SW480 (cell line): ENCODE measurements at places on chromosomes 6 and 20.
A peak's percentile ranks its signal among the peaks of the same experiment; 100 is the strongest.

GRCh38 chr6:22717915-22718314 lies 148.5 kb downstream of the HDGFL1 start:
- DNase-seq: no peak

- no peak for DNase-seq
Observed at GRCh38 chr6:98929498-98930060, 18.2 kb downstream of the FBXL4 start.

- DNase-seq: no peak
Observed at GRCh38 chr20:24892931-24893330, 56.1 kb upstream of the CST7 start.

DNA sequence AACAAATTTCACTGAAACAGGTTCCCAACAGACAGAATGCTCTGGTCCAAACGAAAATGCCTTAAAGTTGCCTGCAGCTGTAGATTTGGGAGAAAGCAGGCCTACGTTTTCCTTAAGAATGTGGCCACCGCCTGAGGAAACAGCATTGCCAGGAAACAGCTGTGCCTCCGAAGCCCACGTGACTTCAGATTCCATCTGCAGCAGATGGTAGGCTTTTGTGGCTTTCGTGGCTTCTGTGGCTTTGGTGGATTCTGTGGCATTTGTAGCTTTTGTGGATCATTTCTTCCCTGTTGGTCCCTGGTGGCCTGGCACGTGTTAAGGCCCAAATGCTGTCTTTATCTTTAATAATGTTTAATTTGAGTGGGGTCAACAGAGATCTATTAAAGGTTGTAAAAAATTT lies 222.9 kb downstream of the TTLL2 start:
- no peak for DNase-seq

GRCh38 chr6:106128981-106129781 lies 43.0 kb downstream of the PRDM1 start:
- peak; percentile 70 for DNase-seq

DNA sequence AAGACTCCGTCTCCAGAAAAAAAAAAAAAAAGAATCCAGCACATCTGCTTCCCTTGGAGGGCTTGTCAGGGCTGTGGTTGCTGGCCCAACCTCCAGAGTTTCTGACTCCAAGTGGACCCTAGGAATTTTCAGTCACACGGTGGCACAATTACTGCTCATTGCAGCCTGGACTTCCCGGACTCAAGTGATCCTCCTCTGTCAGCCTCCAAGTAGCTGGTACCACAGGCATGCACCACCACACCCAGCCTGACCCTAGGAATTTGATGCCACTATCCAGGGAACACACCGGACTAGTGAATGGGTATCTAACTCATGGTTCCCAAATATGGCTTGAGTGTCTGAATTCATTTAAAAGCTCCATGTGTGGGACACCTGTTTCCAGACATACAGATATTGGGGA lies 9.8 kb upstream of the MAPRE1 start:
- no peak for DNase-seq

DNA sequence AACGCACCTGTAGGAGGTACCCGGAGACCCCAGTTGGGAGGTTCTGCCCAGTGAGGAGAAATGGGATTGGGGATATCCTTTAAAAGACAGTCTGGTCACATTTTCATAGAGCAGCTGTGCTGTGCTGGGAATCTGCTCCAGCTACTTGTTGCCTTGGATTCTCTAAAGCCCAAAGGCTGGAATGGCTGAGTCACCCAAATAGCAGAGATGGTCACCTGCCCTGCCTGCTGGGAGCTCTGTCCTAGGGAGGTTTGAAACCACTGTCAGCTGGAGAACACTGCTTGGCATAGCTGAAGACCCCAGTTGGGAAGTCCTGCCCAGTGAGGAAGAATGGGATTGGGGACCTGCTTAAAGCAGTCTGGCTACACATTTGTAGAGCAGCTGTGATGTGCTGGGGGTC lies 34.8 kb upstream of the TFB1M start:
- DNase-seq: no peak

DNA sequence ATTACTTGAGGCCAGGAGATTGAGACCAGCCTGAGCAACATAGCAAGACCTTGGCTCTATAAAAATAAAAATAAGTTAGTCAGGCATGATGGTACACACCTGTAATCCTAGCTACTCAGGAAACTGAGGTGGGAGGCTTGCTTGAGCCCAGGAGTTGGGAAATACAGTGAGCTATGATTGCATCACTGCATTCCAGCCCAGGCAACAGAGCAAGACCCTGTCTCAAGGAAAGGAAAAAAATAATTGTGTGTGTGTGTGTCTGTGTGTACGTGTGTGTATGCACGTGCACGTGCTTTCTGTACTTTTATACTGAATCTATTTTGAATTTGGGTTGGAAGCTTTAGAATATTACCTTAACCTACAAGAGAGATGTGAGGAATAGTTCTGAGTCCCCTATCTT lies 58.9 kb downstream of the KIZ start:
- DNase-seq: no peak

GRCh38 chr6:89433252-89434149 lies 549 bp downstream of the ANKRD6 start:
- DNase-seq: no peak

- DNase-seq: no peak
Observed at GRCh38 chr20:34099675-34100074, 12.4 kb downstream of the EIF2S2 start.

DNA sequence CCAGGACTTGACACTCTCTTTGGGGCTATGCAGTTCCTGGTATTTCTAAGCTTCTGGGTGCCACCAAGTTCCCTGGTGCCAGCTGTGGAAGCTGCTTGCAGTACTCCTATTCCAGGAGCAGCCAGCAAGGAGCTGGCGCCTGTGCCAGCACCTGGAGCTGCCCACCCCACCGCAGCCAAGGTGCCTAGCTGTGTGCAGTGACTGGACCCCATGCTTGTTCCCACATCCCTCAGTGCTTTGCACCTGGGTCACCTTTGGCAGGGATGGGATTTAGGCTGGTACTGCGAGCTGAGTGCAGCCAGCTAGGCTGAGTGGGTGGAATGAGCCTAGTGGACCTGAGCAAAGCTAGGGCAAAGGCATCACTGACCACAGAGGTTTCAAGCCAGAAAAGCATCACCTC lies 1674.9 kb downstream of the HACE1 start:
- no peak for DNase-seq

GRCh38 chr6:30914076-30914853 lies at the start of gene VARS2:
Gene VARS2 (plus strand): TSS chr6:30914238. CDS start chr6:30914837, 599 bp downstream.
- DNase-seq: peak; percentile 91

DNA sequence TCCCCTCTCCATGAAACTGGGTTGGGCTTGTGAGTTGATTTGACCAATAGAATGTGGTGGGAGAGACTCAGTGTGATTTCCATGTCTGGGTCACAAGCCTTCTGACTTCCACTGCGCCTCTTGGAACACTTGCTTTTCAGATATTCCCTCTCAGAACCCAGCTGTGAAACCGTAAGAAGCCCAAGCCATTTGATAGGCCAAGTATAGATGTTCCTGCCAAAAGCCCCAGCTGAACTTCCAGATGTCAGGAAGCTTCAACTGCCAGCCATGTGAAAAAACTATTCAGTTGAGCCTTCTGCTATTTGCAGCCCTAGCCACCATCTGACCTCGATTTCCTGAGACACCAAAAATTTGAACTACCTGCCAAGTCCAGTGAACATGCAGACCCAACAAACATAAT lies 387.8 kb upstream of the GJE1 start:
- no peak for DNase-seq
